ENCODE measurements at places on chromosomes 2 and 18.

GRCh38 chr2:188478724-188479123 lies 187.1 kb downstream of the GULP1 start:
- DNase-seq: no peak

- no peak for DNase-seq
These were observed 93.2 kb downstream of the PDCL3 start for GRCh38 chr2:100655936-100656534.

DNA sequence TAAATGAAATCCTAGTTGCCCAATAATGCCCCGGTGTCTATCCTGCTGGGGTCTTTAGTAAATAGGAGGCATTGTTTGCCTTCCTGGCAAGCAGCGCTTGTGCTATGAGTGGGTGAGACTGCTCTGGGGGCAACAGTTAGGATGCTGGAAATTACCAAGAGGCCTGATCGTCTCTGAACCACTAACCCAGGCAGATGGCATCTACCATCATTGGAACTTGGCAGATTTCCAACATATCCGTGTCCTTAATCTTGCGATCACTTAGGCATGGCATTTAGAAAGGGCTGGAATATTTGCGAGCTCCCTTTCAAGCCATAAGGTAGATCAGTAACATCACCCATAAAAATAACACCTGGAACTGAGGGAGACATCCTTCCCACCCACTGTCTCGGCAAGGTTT lies 18.8 kb upstream of the SH3RF3 start:
- no peak for DNase-seq

GRCh38 chr2:190653231-190653630 lies 4.3 kb downstream of the NAB1 start:
- no peak for DNase-seq

Measured in right kidney (tissue), 9 donors.